ENCODE measurements at places on chromosomes 4 and X.

GRCh38 chrX:31656013-31656412 lies 584.2 kb upstream of the FTHL17 start:
- no peak for DNase-seq

DNA sequence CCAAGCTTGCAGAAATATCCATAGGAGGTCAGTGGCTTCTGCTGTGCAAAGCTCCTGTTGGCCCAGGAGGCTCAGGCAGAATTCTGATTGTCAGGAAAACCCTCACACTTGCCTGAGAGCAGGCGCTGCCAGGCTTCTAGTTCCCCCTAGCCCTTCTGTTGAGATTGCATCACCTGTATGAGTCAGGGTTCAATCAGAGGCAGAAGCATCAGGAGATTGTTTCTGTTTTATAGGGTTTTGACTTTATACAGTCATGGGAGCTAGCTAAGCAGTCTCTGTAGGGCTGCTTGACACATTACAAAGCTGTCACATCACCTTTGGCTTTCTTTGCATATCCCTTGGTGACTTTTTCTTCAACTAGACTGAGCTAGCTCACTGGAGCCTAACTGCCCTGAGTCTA lies 27.8 kb downstream of the DIPK2B start:
- no peak for DNase-seq

DNA sequence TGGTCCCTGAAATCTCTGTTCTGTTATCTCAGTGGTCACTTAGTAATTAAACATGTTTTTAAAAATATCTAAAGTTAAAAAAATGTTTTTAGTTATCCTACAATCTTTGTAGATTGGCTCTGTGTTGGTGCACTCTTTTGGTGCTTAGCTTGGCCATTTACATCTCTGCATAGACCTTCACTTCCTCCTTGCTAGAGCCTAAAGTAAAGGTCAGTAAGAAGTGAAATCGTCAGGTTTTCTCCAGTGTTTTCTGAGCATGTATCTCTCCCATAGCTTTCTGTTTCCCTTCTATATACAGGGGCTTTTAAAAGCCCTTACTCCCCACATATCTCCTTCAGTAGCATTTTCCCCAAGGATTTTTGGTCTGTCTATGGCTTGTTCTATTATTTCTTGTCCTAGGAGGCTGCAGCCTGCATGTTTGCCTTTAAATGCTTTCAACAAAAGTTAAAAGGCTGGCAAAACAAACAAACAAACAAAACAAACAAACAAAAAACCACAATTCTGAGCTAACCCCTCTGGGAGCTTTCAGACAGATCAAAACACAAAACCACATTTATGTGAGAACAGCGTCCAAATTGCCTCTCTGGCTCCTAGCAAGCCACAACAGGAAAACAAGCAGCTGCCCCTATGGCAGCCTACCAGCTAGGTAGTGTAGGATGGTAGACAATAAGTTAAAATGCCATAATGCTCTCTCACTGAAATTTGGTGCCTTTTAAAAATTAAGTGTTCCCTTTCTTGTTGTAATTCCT lies 27.3 kb upstream of the GPRASP2 start:
- no peak for DNase-seq

GRCh38 chrX:99901091-99901490 lies 509.0 kb downstream of the PCDH19 start:
- DNase-seq, result no peak

GRCh38 chrX:150363561-150364346 lies 637 bp downstream of the MAMLD1 start:
- DNase-seq, result no peak

- DNase-seq, result no peak
These were observed 47.0 kb upstream of the ARSJ start for GRCh38 chr4:114026447-114026846.

DNA sequence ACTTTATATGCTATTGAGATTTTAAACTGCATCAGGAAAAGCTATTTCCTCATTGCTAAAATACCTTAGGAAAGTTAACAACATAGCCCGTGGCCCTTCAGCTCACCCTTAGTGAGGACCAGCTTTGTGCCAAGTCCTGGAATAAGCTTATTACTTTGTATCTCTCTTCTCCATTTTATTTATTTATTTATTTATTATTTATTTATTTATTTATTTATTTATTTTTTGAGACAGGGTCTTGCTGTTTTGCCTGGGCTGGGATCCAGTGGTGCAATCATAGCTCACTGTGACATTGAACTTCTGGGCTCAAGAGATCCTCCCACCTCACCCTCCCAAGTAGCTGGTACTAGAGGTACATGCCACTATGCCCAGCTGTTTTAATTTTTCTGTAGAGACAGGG lies 6.3 kb downstream of the RHOXF1 start:
- no peak for DNase-seq

DNA sequence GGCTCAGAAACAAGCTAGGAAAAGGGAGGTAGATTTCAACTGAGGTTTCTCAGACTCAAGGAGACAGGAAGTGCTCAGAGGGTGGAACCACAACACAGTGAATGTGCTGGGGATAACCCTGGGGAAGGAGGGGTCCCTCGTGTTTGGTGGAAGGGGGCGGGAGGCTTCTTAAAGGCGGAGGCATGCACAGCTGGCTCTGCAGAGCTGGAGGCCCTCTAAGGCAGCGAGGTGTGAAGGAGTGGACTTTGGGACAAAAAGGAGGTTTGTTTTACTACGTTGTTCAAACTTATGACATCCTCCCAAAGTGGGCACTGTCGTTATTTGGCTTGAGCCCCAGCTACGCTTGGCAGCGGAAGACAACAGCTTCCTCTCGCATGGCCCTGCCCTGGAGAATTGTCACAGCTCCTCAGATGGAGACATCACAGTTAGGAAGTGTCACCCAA lies 21.7 kb upstream of the MTM1 start:
- no peak for DNase-seq

- no peak for DNase-seq
These were observed 1.5 kb downstream of the ZNF718 start for GRCh38 chr4:125833-126232.

DNA sequence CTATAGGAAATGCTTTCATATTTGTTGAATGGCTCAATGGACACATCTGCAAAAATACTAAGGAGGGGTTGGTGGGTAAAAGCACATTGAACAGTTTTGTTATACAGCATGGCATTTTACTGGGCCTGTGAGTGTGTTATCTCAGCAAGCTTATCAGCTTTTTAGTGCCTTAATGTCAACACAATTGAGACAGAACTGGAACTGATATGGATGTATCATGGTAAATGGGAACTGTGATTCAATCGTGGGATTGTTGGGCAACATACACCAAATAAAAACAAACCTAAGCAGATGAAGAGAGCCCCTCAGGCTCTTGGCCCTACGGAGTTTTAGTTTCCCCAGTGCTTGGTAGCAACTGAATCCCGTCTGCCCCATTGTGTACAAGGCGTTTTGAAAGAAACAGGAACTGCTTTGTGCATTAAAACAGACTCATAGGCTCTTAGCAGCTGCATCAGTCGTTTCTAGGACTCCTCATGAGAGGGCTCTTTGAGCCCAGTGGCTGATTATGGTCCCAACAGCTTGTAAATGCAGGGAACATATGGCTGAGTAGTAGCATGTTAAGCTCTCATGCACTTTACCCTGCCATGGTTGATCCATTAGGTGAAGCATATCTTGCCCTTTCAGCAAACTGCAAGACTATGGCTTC lies 7.3 kb downstream of the GPR119 start:
- DNase-seq, result no peak

- no peak for DNase-seq
These were observed 133.8 kb upstream of the TACR3 start for GRCh38 chr4:103853627-103854026.

DNA sequence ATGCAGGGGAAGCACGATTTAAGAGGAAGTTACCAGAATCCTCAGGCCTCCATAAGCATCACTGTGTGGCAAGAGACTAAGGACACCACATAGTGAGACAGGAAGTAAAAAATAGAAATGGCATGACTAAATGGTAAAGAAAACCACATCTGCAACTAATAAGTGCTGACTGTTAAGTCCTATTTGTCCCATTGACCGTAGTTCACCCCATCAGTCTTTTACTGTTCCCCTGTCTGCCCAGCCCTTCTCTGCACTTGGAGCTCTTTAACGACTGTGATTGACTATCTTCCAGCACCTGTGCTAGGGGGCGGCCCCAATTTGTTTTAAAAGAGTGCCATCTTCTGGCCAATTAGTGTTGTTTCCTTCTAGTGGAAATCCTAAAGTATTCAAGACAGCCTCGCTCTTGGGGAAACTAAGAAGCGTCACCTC lies 94.2 kb downstream of the MAOA start:
- peak; percentile 28 for DNase-seq
